ENCODE measurements at places on chromosomes 7 and 10.

DNA sequence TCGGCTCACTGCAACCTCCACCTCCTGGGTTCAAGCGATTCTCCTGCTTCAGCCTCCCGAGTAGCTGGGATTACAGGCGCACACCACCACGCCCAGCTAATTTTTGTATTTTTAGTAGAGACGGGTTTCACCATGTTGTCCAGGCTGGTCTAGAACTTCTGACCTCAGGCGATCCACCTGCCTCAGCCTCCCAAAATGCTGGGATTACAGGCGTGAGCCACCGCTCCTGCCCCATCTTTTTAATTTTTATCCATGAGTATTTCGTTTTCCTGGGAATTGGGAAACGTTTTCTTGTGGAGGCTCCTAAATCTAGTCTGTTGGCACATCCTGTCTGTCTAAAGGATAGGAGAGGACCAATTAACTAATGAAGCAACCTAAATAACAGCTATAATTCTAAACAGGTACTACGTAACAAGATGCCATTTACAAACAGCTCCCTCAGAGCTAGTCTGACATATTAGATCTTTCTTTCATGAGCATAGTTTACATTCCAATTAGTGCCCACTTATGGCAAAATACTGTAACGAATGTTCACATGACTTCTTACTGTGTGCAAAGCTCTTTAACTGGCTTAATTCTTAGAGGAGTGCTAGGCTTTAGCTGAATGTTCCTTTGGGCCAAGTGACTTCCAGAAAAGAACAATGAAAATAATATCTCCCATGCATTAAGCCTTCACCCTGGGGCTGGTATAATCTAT, 151.0 kb upstream of the YAE1 start:
- DNase-seq = no peak

GRCh38 chr10:102450124-102450373, 1.3 kb downstream of the C10orf95 start:
- DNase-seq = no peak

DNA sequence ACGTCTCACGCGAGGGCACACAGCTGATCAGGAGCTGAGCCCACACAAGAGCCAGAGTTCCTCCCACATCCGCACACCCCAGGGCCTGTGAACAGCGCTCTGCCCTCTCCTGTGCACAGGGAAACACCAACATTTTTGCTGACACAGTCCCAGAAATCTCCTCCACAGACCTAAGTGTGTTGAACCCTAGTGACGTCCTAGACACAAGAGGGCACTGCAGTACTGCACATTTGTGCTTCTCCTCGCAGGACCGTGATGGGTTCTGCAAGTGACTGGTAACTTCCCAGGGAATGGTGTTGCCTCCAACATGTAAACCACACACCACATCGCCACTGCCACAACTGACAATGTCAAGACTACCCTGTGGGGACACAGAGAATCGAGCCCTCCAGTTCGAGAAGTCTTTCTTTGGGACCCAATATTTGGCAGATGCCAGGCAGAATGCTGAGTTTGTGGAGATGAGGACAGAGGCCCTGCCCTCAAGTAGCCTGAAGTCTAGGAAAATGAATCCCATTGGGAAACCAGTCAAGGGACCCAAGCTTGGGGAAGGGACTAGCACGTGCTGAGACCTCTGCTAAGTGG, 170.3 kb downstream of the PAXIP1 start:
- DNase-seq = peak; percentile 74

- no peak for DNase-seq
Observed at GRCh38 chr10:48554656-48555055, 50.2 kb downstream of the ARHGAP22 start.

DNA sequence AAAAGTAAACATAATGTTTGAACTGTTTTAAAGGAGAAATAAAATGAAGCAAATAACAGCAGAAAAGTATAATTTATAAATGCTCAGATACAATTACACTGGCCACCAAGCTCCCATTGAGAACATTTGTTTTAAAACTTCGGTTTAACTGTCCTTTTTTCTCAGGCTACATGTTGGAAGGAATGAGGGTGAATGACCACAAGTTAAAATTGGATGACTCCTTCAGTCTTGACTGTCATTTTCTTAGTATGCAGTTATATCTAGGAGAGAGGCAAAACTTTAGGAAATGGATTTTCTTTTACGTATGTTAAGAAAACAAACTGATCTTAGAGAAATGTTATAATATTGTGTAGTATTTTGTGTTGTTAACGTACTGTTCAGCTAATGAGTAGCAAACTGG, 5.0 kb downstream of the TRIM24 start:
- no peak for DNase-seq

DNA sequence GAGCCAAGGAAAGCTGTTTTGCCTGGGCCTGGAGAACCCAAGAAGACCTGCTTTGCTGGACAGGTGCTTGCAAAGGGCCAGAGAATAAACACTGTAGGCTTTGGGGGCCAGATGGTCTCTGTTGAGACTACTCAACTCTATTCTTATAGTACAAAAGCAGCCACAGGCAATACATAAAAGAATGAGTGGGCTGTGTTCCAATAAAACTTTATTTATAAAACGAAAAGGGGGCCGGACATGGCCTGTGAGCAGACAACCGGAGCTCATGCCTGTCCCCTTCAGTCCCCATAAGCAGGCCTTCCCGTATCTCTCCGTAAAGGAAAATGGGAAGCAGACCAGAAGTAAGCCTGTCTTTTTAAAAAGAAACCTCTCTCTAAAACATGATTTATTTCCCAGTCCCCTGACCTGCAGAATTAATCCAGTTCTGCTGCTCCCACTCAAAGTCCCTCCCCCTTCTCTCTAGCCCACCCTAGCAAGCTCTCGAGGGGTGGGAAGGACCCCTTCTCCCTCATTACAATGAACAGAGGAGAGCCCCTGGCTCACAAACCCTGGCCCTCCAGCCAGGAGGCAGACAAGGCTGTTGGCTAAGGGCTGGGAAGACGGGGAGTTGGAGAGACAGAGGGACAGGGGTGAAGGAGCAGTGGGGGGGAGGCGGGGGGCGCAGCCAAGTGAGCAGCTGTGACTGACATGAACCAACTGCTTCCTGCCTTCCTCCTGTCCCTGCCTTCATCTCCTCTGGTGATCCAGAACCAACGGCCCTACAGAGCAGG, 177.8 kb downstream of the NEURL1 start:
- no peak for DNase-seq

DNA sequence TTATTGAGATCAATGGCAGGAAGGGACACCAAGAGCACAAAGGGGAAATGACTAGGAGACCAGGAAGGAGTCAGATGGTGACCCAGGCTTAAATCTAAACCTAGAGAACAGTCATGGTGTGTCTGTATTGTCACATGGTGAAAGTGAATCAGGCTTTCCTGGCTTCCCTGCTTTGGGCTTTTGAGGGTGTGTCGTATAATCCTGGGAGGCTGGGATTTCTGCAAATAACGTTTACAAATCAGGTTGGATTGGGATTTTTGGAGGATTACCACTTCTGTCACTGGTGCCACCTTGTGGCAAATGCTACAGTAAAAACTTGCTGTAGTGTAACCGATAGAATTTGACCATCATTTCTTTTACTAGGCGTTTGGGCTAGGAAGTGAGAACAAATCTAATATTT, 502.6 kb downstream of the NRG3 start:
- no peak for DNase-seq

DNA sequence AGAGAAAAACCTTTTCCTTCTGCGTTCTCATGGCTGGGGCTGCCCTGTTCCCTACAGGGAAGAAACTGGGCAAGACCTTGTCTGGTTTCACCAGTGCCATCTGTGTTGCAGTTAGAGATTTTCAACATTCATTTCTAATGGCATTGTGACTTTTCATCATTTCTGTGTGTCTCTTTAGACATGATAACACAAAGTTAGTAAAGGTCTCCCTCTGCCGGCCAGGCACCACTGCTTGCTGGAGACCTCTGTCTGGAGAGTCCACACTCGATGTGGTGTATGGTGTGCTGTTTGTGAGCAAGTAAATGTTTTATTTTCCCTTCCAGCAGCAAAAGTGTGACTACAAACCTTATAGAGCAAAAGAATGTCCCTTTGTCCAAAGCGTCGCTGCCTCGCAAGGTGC, 213.5 kb downstream of the PAXIP1 start:
- DNase-seq = peak; percentile 71

- DNase-seq = peak; percentile 18
Observed at GRCh38 chr10:84375011-84375410, 46.6 kb downstream of the CCSER2 start.

- no peak for DNase-seq
Observed at GRCh38 chr10:92208736-92209135, 82.1 kb downstream of the CPEB3 start.

DNA sequence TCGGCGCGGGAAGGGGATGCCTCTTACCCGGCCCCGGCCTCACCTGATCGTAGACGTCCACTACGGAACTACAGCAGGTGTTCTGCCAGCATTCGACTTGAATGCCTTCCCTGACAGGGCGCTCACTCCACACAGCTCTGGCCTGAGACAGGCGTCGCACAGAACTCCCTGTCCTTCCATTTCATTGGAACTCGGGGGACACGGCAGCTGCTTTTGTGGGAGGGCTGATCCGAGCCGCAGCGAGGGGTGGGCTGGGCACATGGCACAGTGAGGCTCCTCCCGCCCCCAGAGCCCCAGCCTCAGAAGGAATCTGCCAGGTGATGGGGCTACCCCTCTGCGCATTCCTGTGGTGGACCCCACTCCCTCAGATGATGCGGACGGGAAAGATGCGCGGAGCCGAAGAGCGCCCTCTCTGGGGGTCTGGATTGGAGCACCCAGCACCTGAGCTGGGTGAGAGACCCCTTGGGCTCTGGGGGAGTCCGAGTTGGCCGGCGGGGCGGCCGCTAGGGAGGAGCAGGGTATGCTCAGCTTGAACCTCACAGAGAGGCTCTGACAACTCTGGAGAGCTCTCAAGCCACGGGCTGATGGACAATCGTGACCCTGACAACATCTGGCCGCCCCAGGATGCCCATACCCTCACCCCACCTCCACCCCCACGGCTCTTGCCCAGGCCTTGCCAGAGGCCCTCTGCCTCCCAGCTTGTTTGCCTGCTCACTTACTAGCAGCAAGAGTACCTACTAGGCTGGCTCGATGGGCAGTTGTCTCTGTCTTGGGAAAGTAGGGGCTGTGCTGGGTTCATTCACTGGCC, 36.6 kb downstream of the RASGEF1A start:
- no peak for DNase-seq

DNA sequence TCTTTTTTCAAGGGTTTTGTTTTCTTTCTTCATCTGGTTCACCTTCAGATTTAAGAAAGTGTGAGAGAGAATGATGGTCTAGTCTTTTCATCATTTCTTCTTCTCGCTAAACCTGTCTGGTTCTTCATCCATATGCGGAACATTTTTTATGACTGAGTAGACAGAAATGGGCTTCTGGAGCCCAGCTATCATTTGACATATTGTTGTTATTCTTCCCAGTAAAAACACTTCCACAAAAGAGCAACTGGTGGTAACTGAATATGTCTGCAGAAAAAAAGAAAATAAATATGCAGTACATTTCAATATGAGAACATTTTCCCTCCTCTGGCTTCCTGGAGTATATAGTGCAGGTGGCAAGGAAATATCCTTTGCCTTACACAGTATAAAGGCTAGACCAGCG, 209.5 kb downstream of the JCAD start:
- DNase-seq = no peak

GRCh38 chr10:86072413-86072812, 294.2 kb downstream of the GRID1 start:
- no peak for DNase-seq

- DNase-seq = no peak
Observed at GRCh38 chr10:13502380-13502779, 26.4 kb downstream of the BEND7 start.

GRCh38 chr7:102319671-102320070, 33.0 kb downstream of the SH2B2 start:
- DNase-seq = no peak

DNA sequence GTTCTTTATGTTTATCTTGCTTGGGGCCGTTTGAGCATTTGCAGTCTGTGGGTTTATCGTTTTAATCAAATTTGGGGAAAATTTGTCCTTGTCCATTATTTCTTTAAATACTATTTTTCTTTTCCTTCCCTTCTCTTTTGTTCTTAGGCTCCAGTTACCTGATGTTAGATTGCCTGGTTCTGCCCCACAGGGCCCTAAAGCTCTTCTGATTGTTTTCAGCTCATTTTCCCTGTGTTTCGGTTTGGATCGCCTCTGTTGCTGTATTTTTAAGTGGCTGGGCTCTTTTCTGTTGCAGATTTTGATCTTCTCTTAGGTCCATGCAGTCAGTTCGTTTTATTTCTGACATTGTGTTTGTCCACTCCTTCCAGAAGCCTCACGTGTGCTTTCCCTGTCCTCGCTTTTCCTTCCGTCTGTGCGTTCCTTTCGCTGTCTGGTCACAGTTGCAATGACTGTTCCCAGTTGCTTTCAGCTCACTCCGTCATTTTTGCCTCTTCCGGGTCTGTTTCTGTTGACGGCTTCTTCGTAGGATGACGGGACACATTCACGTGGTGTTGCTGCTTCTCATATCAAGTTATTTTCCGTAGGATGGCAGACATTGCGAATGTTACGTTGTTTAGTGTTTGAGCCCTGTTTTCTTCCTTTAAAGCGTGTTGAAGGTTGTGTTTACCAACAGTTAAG, 111.4 kb downstream of the INPP5A start:
- DNase-seq = no peak

DNA sequence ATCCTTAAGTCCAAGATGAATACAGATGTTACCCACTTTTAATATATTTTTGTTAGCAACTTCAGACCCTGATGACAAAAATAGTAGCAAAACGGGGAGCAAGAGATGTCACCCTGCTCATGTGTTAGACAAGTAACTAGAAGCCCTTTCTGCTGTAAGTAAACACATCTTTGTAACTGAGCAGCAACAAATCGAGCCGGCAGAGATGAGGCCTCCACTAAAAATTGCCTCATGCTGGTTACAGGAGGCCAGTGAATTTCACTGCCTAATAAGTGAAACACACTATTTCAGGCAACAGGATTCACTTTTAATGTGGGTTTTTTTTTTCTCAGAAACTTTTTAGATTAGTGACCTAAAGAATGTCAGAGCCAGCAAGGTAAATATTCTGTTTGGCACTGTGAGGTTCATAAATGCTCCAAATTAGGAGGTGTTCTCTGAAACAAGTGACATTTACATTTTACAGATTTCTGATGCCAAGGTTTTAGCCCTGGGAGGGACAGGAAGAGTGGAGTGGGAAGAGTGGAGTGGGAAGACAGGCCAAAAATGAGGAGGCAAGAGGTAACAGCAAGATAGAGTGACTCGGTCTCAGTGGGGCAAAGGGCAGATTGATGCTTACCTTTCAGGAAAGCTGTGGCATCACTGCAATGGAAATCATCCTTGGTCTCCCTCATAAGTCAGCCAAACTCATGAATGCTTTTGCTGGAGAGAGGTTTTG, 53.6 kb upstream of the LRRC17 start:
- DNase-seq = no peak

GRCh38 chr7:85025312-85025756, 161.5 kb downstream of the SEMA3D start:
- DNase-seq = no peak

DNA sequence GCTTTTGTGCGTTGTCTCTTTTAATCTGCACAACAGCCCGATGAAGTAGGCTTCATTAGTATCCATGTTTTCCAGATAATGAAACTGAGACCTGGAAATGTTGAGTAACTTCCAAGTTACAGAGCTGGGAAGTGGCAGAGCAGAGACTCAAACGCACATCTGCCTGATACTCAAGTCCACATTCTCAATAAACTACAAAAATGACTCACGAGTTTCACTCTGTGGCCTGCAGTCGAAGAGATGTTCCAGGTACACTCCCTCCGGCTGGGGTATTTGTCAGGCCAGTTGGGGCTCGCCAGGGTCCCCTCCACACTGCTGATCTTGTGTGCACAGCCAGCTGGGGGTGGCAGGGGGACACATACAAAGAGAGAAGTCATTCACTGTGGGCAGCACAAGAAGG, 17.7 kb upstream of the OPALIN start:
- no peak for DNase-seq

GRCh38 chr10:22453948-22454591, 108.8 kb downstream of the SPAG6 start:
- DNase-seq = peak; percentile 72

GRCh38 chr10:6721480-6721879, 141.4 kb upstream of the PRKCQ start:
- DNase-seq = no peak
